Left renal pelvis (tissue), 4 donors: ENCODE measurements at places on chromosomes 2 and 18. TPM values are rescaled to one million over a fixed set of nuclear protein-coding genes. Genes with fewer than 3 reads are reported as not detected.

LOXL3 gene
- polyA plus RNA-seq, result 9.8 TPM

CFC1 gene
- not detected for polyA plus RNA-seq

EPB41L5 gene
- polyA plus RNA-seq, result 25.2 TPM

GALR1 gene
- 0.11 TPM for polyA plus RNA-seq

LAMA1 gene
- polyA plus RNA-seq, result 56.5 TPM

AKAIN1 gene
- not detected for polyA plus RNA-seq

SLC40A1 gene
- 124 TPM for polyA plus RNA-seq

SERPINB2 gene
- 0.23 TPM for polyA plus RNA-seq

FAM110C gene
- polyA plus RNA-seq, result 1.3 TPM

KDSR gene
- 48.0 TPM for polyA plus RNA-seq

LOXHD1 gene
- polyA plus RNA-seq, result 0.85 TPM

UGT1A7 gene
- not detected for polyA plus RNA-seq

ASAP2 gene
- 60.1 TPM for polyA plus RNA-seq

KCMF1 gene
- 57.6 TPM for polyA plus RNA-seq

DES gene
- 10.4 TPM for polyA plus RNA-seq

KCNS3 gene
- 7.5 TPM for polyA plus RNA-seq

GAREM2 gene
- 8.7 TPM for polyA plus RNA-seq

IL36B gene
- polyA plus RNA-seq, result not detected

ZNF804A gene
- 1.9 TPM for polyA plus RNA-seq

POMC gene
- 5.6 TPM for polyA plus RNA-seq
